NCI-H1105 (cell line): ENCODE measurements at places on chromosomes 12 and 14.

- no peak for DNase-seq
Observed at GRCh38 chr12:52010152-52010622, 3.4 kb downstream of the TAMALIN start.

- no peak for DNase-seq
Observed at GRCh38 chr12:11578461-11578993, 70.9 kb upstream of the ETV6 start.

DNA sequence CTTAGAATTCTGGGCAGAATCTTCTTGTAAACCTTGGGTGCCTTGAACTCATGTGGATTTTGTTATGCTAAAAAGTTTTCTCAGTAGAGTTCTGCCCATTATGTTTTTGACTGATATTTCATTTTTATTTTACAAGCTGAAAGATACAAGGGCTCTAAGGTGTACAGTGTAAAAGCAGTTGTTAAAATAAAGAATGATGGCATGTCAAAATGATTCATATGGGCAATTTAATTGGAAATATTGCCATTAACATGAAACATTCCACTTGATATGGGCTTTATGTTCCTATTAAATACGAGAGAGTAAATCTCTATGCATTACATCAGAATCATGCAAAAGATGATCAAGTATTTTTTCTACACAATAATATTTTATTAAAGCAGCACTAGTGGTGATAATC, 295.1 kb upstream of the ATP2B1 start:
- no peak for DNase-seq

DNA sequence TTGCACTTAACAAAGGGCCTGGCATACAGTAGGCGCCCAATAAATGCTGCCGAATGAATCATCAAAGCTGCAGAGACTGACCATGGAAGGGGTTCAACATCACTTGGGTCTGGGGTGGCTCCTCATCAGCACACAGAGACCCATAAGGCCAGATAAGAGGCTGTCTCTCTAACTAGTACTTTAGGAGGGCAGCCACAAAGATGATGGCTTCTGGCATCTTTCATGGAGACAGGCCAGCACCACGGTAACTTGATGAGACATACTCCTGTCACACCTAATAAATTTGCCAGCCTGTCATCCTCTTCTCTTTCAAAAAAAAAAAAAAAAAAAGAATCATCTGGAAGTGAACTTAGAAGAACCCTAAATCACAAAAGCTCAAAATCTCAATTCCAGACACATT, 3.4 kb downstream of the PRIMA1 start:
- no peak for DNase-seq

- no peak for DNase-seq
Observed at GRCh38 chr14:24069411-24069735, 2.0 kb upstream of the CPNE6 start.

DNA sequence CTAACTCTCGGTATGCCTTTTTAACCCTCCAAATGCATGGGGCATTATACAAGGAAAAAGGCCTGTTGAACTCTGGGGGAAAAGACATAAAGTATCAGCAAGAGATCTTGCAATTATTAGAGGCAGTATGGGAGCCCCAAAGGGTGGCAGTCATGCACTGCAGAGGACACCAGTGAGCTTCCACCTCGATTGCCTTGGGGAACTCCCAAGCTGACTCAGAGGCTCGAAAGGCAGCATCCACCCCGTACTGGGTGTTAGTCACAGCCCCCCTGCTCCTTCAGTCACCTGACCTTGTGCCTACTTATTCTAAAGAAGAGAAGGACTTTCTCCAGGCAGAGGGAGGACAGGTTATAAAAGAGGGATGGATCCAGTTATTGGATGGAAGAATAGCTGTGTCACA, 781.4 kb upstream of the TMEM132C start:
- no peak for DNase-seq

- DNase-seq, result no peak
Observed at GRCh38 chr14:104855532-104856090, 9.5 kb upstream of the CEP170B start.

DNA sequence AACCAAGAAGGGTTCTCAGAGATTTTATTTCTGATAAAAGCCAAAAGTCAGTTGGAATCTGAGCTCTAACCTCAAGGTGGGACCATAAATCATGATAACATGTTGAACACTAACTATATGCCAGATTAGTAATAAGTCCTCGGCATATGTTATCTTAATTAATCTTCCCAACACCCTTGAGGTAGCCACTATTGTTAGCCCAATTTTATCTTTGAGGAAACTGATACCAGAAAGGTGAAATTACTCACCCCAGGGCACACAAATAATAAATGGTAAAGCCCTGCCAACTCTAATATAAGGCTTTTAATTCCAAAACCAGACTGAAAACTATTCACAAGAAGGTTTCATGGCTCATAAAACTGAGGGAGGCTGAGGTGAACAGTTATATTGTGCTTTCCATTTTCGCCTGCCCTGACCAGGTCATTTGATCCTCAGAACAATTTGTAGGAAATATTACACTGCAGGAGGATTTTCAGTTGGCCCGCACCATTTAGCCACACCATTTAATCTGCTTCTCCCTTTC, 16.1 kb upstream of the NUAK1 start:
- no peak for DNase-seq

DNA sequence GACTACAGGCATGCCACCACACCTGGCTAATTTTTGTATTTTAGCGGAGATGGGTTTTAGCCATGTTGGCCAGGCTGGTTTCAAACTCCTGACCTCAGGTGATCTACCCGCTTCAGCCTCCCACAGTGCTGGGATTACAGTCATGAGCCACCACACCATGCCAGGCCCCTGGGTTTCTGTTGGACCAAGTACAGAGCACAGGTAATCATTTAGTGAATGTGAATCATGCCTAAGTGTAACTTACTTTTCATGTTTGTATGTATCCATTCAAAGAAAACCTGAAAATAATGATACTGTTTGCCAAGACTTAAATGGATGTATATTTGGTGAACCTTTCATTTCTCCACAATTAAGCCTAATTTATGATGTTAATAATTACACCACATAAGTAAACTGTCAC, 65.9 kb downstream of the FGD6 start:
- no peak for DNase-seq

- no peak for DNase-seq
Observed at GRCh38 chr12:109580684-109581333, 7.2 kb downstream of the MVK start.

- no peak for DNase-seq
Observed at GRCh38 chr14:59318908-59319307, 130.4 kb downstream of the DAAM1 start.

DNA sequence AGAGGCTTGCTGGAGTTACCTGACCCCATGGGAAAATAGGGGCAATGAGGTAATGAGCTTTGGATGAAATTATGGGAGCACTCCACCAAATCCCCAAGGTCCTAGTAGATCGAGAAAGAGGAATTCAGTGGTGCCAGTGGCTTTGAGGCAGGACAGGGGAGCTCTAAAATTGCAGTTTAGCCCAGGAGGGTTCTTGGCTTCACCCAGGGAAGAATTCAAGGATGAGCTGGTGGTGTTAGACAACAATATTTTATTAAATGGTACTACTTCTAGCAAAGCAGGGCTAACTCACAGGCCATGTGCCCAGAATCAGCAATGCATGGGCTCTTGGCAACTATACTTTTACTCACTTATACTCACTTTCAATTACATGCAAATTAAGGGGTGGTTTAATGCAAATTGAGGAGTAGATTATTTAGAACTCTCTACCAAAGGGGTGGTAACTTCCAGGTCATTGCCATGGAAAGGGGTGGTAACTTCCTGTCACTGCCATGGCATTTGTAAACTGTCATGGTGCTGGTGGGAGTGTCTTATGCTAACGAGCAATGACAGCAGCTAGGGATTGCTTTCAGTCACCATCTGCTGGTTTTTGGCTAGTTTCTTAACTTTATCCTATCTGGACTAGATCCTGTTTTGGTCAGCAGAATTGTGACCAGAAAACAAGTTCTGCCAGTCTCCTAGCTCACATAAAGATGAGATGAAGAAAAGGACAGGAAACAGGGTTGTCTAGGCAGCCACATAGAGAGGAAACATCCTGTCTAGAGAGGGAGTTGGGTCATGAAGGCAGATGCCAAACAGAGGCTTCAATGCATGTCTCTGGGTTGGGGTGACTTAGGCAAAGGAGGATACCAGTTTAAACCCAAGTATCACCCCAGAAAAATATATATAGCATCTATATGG, 64.7 kb downstream of the ZNF641 start:
- no peak for DNase-seq

- no peak for DNase-seq
Observed at GRCh38 chr14:64422756-64423155, 34.6 kb downstream of the MTHFD1 start.

DNA sequence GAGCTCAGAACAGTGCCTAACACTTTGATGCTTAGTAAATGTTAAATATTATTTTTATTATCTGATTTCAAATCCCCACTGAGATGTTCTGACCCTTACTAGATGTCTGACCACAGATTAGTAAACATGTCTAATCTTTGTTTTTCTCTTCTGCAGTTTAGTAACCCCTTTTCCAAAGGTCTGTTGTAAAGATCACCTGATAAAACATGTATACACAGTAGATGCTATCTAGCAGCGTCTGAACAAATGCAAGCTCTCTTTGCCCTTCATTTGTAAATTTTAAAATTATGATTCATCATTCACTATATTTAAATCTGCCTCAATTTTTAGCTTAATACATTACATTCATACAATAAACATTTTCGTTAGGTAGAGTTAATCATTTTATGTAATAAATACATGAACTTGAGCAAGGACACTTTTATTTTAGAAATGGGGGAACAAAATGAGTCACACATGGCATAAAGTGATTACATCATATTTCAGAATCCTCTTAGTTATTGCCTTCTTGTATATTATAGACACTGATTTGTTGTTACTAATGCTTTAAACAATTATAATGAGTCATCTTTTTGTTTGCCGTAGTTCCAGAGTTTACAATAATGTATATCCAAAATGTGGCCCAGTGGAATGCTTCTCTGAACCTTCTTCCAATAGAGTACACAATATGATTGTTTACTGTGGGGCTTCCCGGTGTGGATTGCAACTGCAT, 1.7 kb upstream of the OR4K5 start:
- DNase-seq, result no peak

DNA sequence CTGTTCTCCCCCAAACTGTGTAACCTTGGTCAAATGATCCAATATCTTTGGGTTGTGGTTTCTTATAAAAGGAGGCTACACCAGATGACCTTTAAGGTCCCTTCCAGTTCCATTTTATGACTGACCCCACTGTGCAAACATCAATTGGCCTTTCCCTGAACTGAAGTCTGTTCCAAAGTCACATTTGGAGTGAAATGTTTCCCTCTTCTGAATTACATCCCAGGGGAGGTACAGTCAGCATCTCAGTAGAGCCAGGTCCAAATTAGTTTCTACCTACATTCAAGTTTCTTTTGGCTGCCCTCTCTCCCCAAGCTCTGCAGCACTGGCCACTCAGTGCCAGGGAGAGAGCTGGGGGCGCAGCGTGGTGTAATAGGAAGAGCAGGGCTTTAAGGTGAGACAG, 34.4 kb downstream of the LIMA1 start:
- no peak for DNase-seq

DNA sequence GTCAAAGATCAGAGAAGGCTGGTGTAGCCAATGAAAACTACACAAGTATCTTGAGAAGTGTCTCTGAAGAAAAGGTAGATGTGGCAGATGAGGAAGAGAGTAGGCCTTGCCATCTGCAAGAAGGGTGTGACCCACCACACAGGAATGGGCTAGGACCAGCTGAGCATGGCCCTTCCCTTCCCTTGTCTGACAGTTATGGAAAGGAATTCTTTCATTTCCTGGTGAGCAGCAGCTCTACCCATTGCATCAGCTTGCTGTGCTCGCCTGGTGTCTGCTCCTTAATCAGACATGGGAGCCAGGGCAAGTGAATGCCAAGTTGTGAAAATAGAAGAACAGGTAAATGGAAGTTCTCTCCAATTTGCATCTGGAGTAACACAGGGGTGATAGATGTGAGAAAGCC, 145.2 kb upstream of the KRR1 start:
- no peak for DNase-seq

GRCh38 chr12:108896336-108896735, 16.4 kb downstream of the DAO start:
- DNase-seq, result no peak

DNA sequence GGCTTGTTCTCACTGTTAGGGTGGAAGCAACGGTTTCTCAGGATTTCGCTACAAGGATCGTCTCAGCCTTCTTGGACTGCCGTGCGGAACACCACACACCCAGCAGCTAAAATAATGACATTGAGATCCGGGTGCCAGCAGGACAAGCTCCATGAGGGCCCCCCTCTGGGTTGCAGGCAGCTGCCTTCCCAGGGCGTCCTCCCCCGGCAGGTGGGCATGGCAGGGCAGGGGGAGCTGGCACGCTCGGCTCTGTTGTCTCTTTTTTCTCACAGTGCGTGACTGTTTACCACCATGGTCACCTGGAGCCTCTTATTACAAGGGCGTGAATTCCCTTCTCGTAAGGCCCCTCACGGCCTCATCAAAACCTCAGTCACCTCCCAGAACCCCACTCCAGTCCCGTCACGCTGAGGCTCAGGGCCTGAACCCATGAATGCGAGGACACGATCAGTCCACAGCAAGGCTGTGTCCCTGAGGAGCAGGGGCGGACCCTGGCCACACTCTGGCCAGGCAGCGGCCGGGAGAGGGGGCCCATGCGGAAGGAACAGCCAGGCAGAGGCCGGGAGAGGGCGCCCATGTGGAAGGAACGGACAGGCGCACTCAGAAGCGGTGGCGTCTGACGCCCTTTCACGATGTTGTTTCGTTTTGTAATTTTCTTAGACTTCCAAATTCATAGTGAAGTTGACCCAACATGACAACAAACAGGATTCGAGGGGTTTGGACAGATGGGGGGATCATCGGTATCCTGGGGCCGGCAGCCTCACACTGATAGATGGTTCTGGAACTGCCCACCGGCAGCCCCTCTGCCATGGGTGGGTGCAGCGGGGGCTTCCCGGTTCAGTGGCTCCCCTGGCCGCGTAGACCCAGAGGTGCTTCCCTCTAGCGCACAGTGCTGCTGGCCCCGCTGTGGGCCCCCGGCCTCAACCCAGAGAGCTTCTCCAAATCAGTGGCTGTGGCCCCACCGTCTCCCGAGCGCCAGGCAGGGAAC, 10.0 kb downstream of the LRCOL1 start:
- no peak for DNase-seq

DNA sequence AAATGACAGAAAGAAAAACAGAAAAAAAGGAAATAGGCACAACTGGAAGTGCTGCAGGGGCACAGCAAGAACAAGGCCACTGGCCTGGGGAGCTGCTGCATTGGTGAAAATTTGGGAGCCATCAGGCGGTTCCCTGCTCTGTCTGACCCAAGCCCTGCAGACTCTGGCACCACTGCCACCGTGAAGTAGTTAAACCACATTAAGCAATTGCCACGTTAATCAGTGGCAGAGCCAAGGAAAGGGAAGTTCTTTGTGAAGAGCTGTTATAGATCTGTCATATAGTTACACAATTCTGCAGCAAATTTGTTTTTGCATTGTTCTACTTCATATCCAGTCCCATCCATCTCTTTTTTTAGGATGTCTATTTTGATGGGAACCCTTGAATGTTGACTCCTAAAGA, 915.3 kb downstream of the FSCB start:
- no peak for DNase-seq
